Aorta (tissue), 5 donors: ENCODE measurements at places on chromosomes 1 and 21.

DNA sequence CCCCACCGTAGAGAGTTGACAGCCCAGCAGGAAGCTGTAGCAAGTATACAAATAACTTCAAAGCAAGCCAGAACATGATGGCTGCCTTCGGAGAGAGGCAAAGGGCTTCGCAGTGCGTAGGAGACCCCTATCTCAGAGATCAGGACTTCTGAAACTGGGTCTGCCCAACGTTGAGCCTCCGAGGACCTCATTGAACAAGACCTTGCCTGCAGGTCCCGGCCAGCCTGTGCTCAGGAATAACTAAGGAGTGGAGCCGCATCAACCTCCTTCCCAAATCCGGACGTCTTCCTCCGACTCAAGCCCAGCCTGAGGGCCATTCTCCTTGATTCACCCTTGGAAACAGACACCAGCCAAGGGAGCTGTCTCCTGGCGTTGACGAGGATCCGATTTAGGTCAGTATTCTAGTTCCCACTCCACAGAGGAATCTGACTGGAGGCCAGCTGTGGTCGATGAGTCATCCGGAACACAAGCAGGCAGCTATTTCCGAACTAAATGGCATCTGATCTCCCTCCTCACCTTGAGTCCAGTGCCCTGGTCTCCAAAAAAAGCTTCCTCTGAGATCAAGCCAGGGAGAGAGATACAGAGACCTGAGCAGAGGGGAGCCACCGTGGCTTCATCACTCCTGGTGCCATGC lies 166.5 kb upstream of the COA6 start:
- H3K27me3 ChIP-seq, result no peaks in the 10 kb centered on the region
- H3K36me3 ChIP-seq, result no peaks in the 10 kb centered on the region
- no peak for DNase-seq
- H3K4me3 ChIP-seq, result no peak overlapping the region
- no peak overlapping the region for H3K27ac ChIP-seq

- no peak overlapping the region for H3K27ac ChIP-seq
- H3K4me3 ChIP-seq, result no peak overlapping the region
- H3K4me1 ChIP-seq, result no peaks in the 10 kb centered on the region
These were observed 33.1 kb downstream of the LRRC71 start for GRCh38 chr1:156953571-156953970.

GRCh38 chr1:74579425-74579824 lies 67.0 kb upstream of the LRRC53 start:
- H3K4me3 ChIP-seq, result no peak overlapping the region
- H3K27me3 ChIP-seq, result no peaks in the 10 kb centered on the region
- H3K4me1 ChIP-seq, result no peaks in the 10 kb centered on the region
- no peaks in the 10 kb centered on the region for H3K36me3 ChIP-seq
- no peak for DNase-seq

GRCh38 chr1:226650236-226650841 lies 88.7 kb downstream of the ITPKB start:
- no peaks in the 10 kb centered on the region for H3K4me1 ChIP-seq
- H3K27ac ChIP-seq, result no peak overlapping the region
- no peaks in the 10 kb centered on the region for H3K27me3 ChIP-seq
- DNase-seq, result no peak

DNA sequence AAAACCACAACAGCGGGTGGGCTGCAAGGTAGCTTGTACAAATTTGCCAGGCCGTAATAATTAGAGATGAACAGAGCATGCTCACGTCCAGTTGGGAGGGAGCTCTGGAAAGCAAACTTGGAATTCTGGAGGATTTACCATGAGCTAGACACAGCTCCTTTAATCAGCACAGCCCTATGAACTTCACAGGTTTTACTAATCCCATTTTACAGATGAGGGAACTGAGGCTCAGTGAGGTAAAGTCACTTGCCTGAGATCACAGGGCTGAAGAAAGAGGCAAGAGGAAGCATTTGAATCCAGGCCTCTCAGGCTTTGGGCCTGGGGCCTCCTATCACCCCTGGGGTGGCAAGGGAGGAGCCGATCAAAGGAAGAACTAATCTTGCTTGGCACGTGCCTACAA lies 24.0 kb downstream of the PAX7 start:
- no peak for DNase-seq
- no peaks in the 10 kb centered on the region for H3K27me3 ChIP-seq
- H3K4me1 ChIP-seq, result no peaks in the 10 kb centered on the region
- no peaks in the 10 kb centered on the region for H3K36me3 ChIP-seq
